ENCODE measurements at places on chromosomes 6 and 20. TPM values are rescaled to one million over a fixed set of nuclear protein-coding genes. Genes with fewer than 3 reads are reported as not detected.

DNA sequence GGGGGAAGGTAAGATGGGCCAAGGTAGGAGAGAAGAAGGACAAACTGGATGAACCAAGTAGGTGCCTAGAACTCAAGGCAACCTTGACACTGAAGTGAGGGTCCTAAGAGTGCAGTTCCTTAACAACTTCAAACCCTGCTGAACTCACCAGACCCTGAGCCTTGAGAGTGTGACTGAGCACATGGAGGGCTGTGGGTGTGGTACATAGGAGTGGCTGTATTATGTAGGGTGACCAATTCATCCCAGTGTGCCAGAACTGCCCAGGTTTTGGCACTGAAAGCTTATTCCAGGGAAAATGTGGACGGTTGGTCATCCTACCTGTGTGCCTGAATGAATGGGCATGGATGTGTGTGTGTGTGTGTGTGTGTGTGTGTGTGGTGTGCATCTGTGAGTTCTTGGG lies 281.8 kb downstream of the DHX35 start:
- no peak for DNase-seq

Gene TRERF1
- 3.8 TPM for total RNA-seq

Gene SLC35F1
- not detected for total RNA-seq

DNA sequence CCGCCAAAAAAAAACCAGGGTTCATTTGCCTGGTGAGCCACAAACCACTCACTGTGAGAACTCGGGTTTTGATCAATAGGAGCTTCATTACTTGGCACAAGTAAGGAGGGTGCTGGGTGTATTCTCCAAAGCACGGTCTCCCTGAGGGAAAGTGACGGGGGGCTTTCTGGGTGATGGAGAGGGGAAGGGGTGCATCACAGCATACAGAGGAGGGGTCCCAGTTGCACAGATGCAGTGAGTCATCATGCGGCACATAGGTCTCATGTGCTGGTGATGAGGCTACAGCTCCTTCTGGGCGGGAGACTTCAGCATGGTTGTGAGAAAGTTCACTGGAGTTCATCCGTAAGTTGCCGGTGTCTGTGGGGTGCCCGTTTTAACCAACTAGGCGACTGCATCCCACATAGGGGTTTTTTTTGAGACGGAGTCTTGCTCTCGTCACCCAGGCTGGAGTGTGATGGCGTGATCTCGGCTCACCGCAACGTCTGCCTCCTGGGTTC lies 36.2 kb downstream of the SUN5 start:
- no peak for DNase-seq

GRCh38 chr6:29447670-29448069 lies 8.6 kb downstream of the OR10C1 start:
- no peak for DNase-seq

- peak; percentile 58 for DNase-seq
These were observed 24.9 kb upstream of the FUCA2 start for GRCh38 chr6:143536461-143536865.

Gene TMEM30A
- total RNA-seq: 52.3 TPM

Gene SSTR4
- not detected for total RNA-seq

Gene HLA-DPA1
- 24.4 TPM for total RNA-seq

GRCh38 chr6:152401978-152402377 lies 235.2 kb downstream of the SYNE1 start:
- no peak for DNase-seq

DNA sequence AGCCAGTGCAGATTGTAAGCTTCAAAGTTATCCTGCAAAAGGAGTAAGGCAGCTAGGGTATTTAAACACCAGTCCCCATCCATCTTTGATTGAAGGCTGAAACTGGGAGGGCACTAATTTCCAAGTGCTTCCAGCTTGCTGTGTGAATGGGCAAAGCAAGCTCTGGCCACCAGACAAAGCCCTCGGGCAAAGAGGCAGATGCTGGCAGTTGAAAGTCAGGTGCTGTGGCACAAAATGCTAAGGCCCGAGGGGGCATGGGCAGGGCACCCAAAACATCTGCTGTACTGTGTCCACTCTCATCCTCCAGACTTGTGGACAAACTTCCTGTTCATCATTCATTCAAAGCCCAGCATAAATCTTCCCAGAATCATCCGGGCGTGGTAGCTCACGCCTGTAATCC lies 62.9 kb downstream of the TRMT6 start:
- no peak for DNase-seq

Measured in activated naive CD4-positive, alpha-beta T cell treated with anti-CD3 and anti-CD28 coated beads, Interleukin-2, amount 50 U/mL, for 72 hours (primary cell).